Esophagus squamous epithelium (tissue), 5 donors: ENCODE measurements at places on chromosomes 5 and 9.

GRCh38 chr5:81189875-81190498 lies 43.1 kb upstream of the CKMT2 start:
- DNase-seq: no peak

- no peak for DNase-seq
These were observed 17.0 kb downstream of the BTNL8 start for GRCh38 chr5:180915924-180916323.

GRCh38 chr5:177421062-177421798 lies 5.2 kb upstream of the GRK6 start:
- no peak for DNase-seq

- no peak for DNase-seq
These were observed 151.9 kb downstream of the MACROH2A1 start for GRCh38 chr5:135246923-135247795.

DNA sequence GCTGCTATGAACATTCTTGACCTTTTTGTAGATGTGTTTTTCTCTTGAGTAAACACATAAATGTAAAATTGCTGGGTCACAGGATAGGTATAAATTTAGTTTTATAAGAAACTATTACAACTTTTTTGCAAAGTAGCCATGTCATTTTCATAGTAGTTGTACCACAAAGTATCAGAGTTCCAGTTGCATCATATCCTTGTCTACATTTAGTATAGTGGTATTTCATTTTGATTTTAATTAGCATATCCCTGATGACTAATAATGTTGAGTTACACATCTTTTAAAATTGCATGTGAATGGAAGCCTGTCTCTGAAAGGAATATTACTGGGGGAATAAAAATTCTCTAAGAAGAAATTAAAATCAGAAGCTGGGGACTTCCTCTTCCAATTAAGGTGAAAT lies 85.4 kb downstream of the TMEM161B start:
- no peak for DNase-seq

GRCh38 chr9:119758241-119758640 lies 389.0 kb upstream of the BRINP1 start:
- no peak for DNase-seq

GRCh38 chr9:137278061-137278701 lies 655 bp downstream of the TOR4A start:
- DNase-seq: no peak

DNA sequence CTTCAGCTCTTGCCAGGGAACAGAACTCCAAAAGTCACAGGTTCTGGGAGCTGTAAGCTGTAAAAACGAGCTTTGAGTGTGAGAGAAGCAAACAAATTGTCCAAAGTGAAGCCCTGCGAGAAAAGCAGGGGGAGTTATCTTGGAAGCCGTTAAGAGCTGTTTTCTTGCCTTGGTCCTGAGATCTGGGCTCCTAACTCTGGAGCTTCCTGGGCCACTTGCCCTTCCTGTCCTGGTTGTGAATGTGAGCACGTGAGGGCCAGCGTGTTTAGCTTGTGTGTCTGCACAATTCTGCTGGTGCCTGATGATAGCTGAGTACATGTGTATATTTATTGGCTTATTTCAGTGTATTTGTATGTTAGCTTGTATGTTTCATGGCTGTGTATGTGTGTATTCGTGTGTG lies 40.5 kb downstream of the DAB2IP start:
- DNase-seq: no peak

DNA sequence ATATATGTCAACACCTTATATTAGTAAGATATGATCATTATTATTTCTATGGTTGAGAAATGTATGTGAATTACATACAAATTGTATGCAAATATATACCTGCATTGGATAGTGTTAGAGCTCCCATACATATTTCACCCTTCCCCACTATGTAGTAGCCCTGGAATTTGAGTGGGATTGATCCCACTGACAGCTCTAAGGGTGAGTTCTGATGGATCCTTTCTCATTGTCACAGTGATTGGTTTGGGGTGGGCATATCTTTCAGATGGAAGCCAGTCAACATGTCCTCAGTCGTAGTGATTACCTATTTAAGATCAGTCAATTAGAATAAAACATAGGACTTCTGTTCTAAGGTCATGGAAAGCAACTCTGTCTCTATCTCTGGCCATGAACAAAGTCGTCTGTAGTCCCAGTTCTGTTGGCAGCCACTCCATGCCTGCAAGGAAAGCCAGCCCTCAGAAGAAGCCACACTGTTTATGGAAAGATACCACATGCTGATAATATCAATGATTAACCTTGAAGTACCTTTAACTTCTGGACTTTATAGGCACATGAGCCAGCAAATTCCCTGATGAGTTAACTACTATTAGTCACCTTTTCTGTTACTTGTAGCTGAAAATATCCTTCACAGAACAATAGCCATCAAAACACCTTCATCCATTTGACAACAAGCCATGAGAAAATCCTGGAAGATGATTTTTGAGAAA lies 5.1 kb upstream of the CCDC192 start:
- DNase-seq: no peak

- DNase-seq: no peak
These were observed 166.8 kb downstream of the MELK start for GRCh38 chr9:36739373-36740116.

- DNase-seq: no peak
These were observed 464 bp downstream of the GDF9 start for GRCh38 chr5:132865668-132866341.

DNA sequence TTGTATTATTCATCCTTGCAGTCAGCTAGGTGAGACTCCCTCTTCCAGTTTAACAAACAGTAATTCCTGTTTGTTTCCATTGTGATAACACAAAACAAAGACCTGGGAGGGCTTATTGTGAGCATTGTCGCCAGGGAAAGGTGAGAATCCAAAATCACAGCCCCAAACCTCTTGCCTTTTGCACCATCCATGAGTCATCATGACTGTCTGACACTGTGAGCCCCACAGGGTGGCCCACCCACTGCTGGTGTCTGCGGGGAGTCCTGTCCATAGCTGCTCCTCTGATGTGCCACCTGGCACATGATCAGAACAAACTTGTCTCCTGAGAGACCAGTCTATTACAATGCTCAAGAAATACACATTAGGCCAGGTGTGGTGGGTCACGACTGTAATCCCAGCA lies 33.7 kb upstream of the S1PR3 start:
- no peak for DNase-seq

DNA sequence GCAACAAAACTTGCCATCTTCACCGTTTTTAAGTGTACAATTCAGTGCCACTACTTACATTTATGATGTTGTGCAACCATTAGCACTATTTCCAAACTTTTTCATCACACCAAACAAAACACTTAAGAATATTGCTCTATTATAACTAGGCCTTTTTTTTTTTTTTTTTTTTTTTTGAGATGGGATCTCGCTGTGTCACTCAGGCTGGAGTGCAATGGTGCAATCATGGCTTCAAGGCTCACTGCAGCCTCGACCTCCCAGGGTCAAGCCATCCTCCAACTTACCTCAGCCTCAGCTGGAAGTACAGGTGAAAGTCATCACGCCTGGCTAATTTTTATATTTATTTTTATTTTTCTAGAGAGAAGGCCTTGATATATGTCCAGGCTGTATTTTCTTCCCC lies 22.3 kb upstream of the LMNB1 start:
- no peak for DNase-seq

DNA sequence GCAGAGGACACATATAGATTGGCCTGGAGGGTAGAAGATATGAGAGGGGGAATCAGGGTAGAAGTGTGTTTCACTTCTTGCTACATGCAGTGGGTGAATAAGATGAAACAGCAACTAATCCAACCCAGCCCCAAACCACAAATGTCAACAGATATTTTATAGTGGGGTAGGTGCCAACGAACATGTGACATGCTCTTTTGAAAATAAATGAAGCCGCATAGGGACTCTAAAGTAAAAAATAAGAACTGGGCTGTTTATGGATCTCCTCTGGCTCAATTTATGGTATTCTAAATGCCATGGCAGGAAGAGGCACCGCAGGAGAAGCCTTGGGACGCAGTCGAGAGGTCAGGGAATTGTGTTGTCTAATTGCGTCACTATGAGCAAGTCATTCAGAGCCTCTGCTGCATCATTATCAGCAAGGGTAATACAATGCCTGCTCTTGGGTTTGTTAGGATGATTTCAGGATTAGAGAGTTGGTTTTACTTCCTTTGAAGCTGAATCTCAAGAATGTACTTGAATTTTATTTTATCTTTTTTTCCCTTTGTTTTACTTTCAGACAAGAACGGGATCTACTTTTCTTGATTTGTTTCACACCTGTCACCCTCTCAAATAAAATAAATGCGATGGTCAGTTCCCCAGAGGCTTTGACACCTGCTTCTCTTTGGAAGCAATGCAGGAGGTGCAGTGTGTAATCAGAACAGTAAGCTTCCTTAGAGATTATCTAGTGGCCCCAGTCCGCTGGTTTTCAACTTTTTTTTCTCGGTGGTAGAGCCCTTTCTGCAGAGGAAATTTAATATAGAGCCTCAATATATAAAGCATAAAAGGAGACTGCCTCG lies 375.6 kb upstream of the CLINT1 start:
- DNase-seq: no peak

GRCh38 chr5:104431981-104432380 lies 869.4 kb upstream of the NUDT12 start:
- no peak for DNase-seq

GRCh38 chr5:43332401-43332800 lies 19.2 kb upstream of the HMGCS1 start:
- DNase-seq: no peak

GRCh38 chr9:99823681-99824377 lies 2.1 kb downstream of the NR4A3 start:
- DNase-seq: no peak

GRCh38 chr5:96745844-96746531 lies 61.8 kb downstream of the ERAP1 start:
- DNase-seq: no peak

DNA sequence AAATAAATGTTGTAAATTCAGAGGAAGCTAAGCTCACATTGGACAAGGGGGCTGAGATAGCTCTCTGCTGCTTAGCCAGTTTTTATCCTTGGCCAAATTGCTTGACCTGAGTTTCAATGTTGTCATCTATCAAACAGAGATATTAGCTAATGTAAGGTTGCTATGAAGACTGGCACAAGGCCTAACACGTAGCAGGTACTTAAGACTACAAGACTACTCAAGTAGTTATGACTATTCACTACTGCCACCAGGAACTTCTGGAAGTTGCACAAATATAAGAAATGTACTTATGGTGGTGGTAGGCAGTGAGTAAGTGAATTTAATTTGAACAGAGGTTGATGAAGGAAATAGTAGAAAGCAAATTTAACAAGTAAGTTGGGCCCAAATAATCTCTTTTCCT lies 17.4 kb upstream of the FYB1 start:
- DNase-seq: no peak

GRCh38 chr9:130539420-130540223 lies 39.8 kb upstream of the FUBP3 start:
- DNase-seq: no peak

DNA sequence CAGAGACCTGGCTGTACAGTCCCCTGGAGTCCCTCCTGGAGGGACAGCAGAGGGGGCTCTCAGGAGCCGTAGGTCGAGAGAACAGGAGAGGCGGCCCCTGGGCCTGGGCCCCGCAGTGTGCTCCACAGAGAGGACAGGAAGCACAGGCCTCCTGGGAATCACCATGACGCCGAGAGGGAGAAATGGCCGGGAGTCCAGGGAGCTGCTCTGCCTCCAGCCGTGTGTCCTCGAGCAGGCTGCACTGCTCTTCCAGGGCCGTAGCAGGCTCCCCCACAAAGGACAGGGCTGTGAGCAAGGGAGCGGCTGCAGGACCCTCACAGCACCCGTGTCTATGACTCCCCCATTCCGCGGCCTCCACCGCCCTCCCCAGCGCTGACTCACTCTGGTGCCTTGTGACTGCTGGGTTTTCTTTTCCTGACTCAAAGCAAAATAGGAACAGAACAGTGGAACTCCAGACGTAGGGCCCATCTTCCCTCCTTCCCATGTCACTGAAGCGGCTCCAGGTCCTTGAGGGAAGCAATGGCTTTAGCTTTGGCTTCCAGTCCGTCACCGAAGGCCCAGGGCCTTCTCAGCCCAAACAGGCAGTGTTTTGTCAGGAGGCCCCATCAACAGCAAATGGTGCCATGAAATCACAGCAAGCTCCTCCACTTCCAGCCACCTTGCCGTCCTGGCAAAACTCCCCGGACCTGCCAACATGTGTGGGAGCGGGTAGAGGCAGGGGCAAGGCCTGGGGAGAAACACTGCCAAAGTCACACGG lies 114.2 kb downstream of the LHFPL2 start:
- no peak for DNase-seq

DNA sequence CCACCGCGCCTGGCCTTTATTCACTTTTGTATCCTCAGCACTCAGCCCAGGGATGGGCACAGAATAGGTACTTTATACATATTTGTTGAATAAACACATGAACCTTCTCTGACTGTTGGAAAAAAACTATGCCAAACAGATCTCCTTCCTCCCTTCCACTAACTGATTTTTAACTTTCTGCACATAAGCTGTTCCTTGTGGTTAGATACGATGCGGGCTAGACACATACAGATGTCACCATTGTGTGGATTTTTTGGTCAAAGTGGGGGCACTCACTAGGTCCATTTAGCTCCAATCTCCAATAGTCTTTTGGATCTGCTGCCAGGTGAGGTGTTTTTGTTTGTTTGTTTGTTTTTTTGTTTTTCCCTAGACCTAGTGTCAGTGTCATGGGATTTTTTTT lies 5.1 kb downstream of the TEX48 start:
- DNase-seq: no peak

DNA sequence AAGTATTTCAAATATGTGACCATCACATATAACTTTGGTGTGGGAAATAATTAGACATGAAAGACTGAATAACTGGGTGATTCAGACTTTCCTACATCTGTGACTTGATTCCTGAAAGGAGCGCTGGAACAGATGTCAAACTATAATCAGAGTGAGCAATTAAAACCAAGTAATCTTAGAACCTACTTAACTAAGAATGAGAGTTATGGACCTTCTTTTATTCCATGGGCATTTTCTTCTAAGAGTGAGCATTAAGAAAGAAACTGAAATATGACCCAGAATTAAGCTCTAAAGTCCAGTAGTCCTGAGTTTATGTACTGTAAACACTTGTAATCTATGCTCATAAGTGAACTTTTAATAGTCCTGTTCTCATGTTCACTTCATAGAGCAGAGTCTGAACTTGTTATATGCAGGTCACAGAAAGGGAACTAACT lies 68.4 kb downstream of the PAM start:
- DNase-seq: no peak

- DNase-seq: no peak
These were observed 293.8 kb downstream of the OSTF1 start for GRCh38 chr9:75382126-75382525.

- no peak for DNase-seq
These were observed 43.1 kb upstream of the TTC39B start for GRCh38 chr9:15349892-15350761.

GRCh38 chr9:69582018-69582417 lies 90.2 kb downstream of the APBA1 start:
- no peak for DNase-seq

- no peak for DNase-seq
These were observed 4.2 kb downstream of the BARX1 start for GRCh38 chr9:93950619-93951601.

- no peak for DNase-seq
These were observed 71.6 kb downstream of the GCNT1 start for GRCh38 chr9:76530458-76531110.

- DNase-seq: no peak
These were observed 3.7 kb downstream of the TUBB4B start for GRCh38 chr9:137244486-137245449.
